ENCODE measurements at places on chromosomes 6 and 20.

DNA sequence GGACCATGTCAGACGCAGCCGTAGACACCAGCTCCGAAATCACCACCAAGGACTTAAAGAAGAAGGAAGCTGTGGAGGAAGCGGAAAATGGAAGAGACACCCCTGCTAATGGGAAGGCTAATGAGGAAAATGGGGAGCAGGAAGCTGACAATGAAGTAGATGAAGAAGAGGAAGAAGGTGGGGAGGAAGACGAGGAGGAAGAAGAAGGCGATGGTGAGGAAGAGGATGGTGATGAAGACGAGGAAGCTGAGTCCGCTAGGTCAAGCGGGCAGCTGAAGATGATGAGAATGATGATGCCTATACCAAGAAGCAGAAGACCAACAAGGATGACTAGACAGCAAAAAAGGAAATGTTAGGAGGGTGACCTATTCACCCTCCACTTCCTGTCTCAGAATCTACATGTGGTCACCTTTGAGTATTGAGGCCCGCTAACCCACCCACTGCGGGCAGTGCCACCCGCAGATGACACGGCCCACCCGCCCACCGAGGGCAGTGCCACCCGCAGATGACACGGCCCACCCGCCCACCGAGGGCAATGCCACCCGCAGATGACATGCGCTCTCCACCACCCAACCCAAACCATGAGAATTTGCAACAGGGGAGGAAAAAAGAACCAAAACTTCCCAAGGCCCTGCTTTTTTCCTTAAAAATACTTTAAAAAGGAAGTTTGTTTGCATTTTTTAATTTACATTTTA is 43.3 kb downstream of the MGME1 start:
- DNase-seq = no peak

GRCh38 chr20:52410182-52410647 is 218.6 kb upstream of the ZFP64 start:
- DNase-seq = no peak

DNA sequence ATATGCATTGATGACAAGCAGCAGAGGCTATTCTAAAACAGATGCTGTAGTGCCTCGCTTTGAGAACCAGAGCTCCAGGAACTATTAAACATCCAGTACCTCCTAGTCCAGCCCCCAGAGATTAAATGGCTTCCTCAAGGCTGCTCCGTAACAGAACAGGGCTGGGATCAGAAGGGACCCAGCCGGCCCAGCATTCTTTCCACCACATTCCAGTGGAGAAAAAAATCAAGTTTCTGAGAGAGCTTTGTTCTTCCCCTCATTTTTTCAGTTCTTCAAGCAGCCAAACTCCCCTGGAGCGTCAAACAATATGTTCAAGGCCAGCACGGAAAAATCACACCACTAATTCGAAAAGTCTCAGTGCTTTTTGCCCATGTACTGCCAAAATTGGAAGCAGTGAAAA is 5.8 kb upstream of the STMND1 start:
- DNase-seq = no peak

DNA sequence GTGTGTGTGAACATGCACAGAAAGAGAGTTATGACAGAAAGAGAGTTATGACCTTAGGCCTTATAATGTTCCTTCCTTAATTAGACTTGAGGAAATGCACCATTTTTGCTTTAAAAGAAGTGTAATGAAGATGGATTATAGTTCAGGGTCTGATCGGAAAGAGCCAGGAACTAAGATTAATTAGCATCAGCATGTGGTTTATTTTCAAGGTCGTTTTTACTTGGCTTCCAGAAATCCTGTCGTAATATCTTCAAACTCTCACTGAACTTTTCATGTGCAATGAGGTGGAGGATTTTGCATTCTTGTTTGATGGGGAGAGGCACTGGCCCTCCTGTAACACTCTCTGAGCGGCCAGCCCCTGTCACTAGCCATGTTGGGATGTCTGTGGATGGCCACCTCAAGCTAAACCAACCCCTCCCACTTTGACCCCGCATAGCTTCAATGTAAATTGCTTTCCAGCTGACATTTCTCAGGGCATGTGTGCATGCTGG is 116.8 kb downstream of the CDC5L start:
- no peak for DNase-seq

All from NCI-H187 treated with DMSO at 0.1 percent for 48 hours (cell line).